Stimulated activated CD4-positive, alpha-beta T cell treated with anti-CD3 and anti-CD28 coated beads, Interleukin-1b, Interleukin-23, amount 100 ng/mL, for 1 hour (primary cell): ENCODE measurements at places on chromosomes 3 and 15.

- DNase-seq, result no peak
These were observed 44.8 kb downstream of the POLR2M start for GRCh38 chr15:57751177-57751800.

- no peak for DNase-seq
These were observed 233.5 kb upstream of the AGTR1 start for GRCh38 chr3:148464246-148464645.

DNA sequence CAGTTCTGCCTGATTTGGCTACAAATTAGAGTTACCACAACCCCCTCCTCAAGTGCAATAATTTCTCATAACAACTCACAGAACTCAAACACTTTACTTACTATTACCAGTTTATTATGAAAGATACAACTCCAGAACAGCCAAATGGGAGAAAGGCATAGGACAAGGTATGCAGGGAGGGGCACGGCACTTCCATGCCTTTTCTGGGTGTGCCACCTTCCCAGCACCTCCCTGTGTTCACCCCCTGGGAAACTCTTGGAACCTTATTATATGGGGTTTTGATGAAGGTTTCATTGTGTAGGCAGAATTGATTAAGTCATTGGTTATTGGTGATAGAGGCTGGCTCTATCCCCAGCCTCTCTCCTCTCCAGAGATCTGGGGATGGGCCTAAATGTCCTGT, 66.6 kb upstream of the RAP2B start:
- DNase-seq, result no peak

- no peak for DNase-seq
These were observed 65.0 kb upstream of the IQSEC1 start for GRCh38 chr3:13137941-13138832.

- no peak for DNase-seq
These were observed 534.6 kb upstream of the ATP11B start for GRCh38 chr3:182258538-182259177.

- DNase-seq, result no peak
These were observed 142.7 kb upstream of the SYNPR start for GRCh38 chr3:63135367-63135766.

- no peak for DNase-seq
These were observed 69.4 kb upstream of the PRR23E start for GRCh38 chr3:127123533-127123932.
